ENCODE measurements at places on chromosomes 4 and X.

GRCh38 chr4:122689972-122690371 lies 42.5 kb upstream of the BBS12 start:
- no peak for DNase-seq

GRCh38 chr4:160142579-160142978 lies 1039.7 kb downstream of the RAPGEF2 start:
- no peak for DNase-seq

DNA sequence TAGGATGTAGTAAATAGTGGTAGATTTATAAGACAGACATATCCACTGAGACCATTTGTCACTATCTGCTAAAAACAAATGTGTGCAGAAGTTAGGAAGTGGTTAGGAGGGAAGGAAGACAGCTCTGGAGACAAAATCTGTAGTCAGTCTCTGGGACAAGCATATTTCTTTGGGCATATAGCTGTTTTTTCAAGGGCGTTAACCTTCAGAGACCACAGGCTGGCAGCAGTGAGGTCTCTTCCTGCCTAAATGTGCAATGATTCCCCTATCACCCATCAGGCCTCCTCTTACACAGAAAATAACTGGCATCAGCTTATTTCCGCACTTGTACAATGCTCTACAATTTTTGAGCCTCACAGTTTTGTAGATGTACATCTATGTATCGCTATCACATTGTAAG lies 6.5 kb downstream of the TMEM150C start:
- no peak for DNase-seq

- DNase-seq, result no peak
Observed at GRCh38 chrX:35382966-35383365, 415.2 kb upstream of the MAGEB16 start.

DNA sequence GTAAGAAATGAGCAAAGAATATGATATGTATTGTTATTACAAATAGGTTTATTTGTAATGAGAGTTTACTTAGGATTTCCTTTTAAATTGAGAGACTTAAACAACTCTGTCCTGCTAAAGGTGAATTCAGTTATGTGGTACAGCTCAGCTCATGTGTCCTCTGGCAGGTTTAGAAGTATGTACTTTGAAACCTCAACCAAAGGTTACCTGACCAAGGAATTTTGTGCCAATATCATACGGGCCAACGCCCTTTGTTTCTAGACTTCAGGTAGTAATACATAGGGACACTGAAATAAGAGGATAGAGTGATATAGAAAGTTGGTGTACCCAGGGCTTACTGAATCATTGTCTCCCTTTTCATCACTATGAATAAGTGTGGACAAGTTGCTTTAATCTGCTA lies 25.7 kb downstream of the SLAIN2 start:
- no peak for DNase-seq

- DNase-seq, result no peak
Observed at GRCh38 chrX:136021903-136022302, 36.7 kb downstream of the SLC9A6 start.

DNA sequence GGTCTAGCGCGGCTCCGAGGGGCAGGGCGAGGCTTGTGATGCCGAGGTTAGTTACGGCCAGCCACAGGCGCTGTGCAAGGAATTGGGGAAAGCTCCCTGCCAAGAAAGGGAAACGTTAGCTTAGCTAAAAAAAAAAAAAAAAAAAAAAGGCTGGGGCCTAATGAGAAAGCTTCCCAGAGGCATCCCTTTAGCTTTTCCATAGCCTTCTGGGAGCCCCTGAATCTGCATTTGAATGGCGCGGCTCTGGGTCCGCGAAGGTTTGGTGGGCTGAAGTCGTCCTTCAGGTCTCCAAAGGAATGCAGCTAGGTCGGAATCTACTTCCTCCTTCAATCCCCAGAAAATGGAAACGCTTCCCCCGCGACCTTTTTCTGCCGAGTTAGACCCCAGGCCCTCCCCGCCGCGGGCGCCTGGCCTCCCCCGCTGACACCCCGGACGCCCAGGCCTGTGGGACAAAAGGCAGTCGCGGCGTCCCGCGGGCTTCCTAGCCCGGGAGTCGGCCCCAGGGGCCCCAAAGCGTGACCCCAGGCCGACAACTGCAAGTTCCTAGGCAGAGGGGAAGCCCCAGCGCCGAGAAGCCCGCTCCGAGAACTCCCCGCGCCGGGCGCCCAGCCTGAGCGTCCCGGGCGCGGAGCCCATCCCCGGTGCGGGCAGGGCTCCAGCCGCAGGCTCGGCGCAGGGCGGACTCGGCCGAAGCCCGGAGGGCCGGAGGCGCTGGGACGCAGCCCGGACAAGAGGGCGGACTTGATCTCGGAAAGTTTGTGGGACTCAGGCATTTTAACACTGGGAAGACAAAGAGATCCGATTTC lies 605 bp upstream of the FAT1 start:
- DNase-seq, result no peak

DNA sequence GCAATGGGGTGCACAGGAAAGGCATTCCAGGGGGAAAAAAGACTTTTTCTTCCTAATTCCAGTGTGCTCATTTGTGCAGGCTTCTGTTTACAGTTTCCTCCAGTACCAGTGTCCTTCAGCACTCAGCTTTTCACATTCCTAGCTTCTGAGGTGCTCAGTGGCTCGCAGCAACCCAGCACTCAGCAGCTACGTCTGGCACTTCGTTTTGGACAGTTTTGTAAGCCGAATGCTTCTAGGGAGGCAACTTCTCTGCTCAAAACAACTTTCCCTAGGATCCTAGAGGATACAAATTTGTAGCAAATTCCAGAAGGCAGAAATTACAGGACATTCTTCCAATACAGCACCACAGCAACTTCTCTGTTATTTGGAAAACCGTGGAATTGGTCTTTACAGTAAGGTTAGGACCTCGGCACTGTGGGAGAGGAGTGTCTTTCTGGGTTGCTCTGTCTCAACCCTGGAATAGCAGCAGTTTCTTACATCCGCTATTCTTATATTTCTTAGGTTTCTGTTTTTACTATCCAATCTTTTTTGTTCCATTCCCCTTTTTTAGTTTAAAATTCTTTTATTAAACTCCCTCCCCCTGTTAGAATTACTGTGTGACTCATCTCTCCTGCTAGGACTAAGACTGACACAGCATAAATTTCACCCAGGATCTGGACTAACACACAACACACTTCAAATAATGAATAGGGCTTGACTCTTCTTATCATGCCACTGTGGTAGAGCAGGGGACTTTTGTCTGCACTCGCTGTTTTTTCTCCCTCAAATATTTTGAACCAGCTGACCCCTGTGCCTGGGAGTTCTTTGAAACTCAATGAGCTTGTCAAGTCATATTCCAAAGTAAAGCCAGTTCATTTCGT lies 1314.7 kb downstream of the FSTL5 start:
- no peak for DNase-seq

DNA sequence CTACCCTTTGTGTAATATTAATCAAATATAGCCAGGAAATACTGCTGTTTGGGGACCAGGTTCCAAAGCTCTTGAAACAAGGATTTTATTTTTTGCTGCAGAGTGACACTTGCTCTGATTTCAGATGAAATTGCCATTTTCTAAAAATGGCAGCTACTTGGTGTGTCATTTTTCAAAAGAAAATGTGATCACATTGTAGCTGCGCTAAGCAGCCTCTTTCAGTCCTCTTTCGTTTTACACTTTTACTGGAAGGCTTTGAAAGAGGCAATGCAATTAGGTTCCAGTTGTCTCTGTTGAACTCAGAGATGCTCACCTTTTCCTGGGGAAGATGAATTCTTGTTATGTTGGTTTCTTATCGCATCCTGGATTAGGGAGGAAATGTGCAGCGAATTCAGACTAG lies 85.1 kb downstream of the CT47B1 start:
- DNase-seq, result no peak

DNA sequence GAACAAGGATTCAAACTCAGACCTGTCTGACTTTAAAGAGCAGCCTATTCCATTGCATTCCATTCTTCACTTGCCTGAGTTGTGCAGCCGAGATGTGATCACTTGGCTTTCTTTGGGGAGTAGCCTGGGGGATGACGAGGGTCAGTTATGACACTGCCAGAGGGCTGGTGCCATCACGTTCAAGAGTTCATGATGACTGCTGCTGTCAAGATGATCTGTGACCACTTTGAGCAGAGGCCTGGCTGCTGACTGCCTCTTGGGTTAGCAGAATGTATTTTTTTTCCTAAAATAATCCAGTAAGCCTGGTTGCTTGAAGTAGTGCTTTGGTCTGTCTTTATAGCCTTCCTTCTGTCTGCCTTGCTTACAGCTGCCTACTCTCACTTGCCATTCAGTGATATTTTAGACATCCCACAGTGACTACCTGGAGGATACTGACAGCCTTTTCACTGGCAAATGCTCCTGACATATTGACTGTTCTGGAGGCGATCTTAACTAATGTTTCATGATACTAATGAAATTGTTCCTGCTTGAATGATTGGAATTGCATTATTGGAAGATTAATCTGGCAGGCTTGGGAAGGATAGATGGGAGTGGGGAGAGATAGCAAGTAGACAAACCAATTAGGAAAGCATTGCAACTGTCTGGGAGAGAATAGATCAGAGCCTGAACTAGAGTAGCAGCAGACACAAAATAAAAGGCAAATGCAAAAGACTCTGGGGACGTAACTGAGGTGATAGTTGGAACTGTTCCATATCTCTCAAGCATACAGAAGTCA lies 221.6 kb upstream of the LCORL start:
- DNase-seq, result no peak

- DNase-seq, result no peak
Observed at GRCh38 chrX:9790866-9791265, 4.6 kb downstream of the SHROOM2 start.

GRCh38 chr4:120801137-120801758 lies 121.3 kb downstream of the PRDM5 start:
- DNase-seq, result no peak

DNA sequence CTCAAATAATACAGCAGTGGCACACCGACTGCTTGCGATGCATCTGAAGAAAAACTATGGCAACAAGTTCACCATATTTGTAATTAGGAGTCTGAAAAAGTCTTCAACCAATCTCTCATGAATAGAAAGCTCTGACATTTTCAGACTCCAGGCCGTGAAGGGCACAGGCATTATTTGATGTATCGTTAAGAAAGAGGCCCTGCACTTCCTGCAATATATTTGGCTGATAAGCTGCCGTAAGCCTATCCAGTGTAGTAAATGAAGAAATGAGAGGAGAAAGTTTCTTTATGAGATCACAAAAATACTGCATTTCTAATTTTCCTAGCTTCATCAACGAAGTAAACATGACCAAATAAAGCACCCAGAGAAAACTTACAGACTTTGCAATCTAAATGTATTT lies 613.8 kb upstream of the TECRL start:
- DNase-seq, result no peak

Measured in activated CD4-positive, alpha-beta T cell treated with anti-CD3 and anti-CD28 coated beads for 4 hours (primary cell).